ENCODE measurements at places on chromosomes 4 and X.
A peak's percentile ranks its signal among the peaks of the same experiment; 100 is the strongest.

DNA sequence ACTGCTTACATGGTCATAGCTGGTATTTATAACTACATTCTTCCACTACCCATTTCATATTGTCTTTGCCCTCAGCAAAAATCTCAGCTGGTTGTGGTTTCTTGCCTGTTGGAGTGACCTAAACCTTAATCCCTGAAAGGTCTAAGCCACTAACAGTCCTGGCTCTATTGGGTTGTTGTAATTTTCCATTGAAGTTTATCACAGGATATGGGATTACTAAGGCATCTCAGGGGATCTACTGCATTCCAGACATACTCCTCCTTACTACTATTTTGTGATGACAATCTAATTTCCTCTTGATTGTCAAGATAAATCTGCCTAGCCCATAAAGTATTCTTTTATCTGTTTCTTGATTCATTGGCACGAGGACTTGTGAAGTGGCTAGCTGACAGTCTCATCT is 6.2 kb upstream of the OSTC start:
- DNase-seq, result no peak

GRCh38 chr4:77220828-77221613 is 64.0 kb downstream of the CCNG2 start:
- peak; percentile 28 for DNase-seq

GRCh38 chr4:143344774-143345173 is 8.1 kb downstream of the GAB1 start:
- no peak for DNase-seq

GRCh38 chr4:10009861-10010500 is 11.3 kb downstream of the SLC2A9 start:
- DNase-seq, result no peak

GRCh38 chr4:88919056-88919455 is 137.9 kb downstream of the FAM13A start:
- no peak for DNase-seq

GRCh38 chr4:175633310-175633709 is 178.8 kb downstream of the GPM6A start:
- no peak for DNase-seq

DNA sequence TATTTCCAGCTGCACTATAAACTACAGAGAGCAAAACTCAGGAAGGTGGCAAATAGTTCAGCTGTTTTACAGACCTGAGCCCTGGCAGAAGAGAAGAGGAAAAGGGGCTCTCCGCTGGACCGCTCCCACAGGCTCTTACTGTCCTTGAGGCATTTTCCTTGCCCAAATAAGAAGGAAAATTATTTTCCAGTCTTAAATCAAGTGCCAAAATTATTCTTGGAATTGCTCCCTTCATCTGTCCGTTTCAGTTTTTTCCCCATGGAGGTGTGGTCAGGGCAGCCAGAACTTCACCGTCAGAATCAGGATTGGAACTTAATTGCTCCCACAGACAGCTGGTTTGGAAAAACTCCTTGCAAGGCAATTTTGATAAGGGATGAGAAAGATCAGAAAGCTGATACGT is 35.2 kb upstream of the SPINK2 start:
- no peak for DNase-seq

- DNase-seq, result no peak
Observed at GRCh38 chrX:39022106-39022505, 220.8 kb downstream of the MID1IP1 start.

DNA sequence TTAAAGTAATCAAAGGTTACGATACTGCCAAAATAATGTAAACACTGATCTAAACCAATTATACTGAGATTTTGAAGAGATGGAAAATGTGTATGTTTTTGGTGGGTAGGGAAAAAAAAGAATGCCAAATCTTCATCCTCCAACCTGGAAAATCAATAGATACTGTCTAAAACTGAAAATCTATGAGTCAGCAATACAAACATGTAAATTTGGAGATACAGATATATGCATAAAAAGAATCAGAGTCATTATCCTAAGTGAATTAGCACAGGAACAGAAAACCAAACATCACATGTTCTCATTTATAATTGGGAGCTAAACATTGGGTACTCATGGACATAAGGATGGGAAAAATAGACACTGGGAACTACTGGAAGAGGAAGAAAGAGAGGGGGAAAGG is 197.4 kb upstream of the TRPC5 start:
- no peak for DNase-seq

DNA sequence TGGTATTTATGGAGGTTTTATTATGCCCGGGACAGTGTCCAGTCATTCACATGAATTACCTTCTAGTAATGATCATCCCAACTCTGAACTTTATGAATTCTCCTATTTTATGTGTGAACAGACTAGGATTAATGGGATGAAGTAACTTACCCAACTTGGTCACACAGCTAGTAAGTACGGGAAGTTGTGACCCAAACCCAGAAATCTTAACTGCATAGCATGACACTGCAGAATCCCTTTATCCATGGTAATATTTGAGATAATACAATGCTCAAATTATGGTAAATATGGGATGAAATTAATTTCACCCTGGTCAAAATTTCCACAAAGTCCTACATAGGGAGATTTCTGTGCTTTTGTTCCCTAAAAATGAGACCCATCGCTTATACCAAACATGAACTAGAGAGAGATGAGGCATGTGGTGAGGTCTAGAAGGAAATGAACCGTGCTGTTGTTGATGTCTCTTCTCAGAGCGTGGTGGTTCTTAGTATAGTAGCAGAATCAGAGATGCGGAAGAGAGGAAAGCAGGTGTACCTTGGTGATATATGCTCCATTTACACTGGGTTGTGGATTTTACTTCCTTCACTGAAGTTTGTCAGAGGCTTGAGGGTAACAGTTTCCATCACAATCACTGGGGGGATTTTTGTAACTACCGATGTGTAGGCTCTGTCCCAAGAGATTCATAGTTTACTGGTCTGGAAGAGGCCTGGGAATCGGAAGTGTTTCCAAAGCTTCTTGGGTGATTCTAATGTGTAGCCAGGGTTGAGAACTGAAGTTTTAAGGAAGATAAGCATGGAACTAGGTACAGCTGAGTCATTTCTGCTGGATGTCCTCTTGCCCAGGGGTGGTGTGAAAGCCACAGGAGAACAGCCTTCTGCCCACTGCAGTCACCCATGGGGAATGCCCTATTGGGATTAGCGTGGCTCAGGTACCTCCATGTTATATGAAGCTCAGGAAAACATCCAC is 30.2 kb upstream of the FAM9C start:
- DNase-seq, result no peak

DNA sequence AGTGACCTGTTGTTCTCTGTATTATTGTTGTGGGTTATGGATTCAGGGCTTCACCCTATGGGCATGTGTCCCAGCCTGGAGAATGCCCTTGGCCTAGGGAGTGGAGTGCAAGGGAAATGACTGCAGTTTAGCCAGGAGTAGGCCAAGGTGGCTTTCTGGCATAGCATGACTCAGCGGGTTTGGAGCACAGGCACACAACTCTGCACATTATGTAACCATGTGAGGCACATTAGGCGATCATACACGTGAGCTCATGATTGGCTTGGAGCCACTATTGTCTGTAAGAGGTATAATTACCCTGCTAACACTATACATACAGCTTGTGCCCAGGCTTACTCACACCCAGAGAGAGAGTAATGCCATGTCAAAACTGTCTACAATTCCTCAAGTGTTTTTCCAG is 35.1 kb upstream of the TACR3 start:
- no peak for DNase-seq

DNA sequence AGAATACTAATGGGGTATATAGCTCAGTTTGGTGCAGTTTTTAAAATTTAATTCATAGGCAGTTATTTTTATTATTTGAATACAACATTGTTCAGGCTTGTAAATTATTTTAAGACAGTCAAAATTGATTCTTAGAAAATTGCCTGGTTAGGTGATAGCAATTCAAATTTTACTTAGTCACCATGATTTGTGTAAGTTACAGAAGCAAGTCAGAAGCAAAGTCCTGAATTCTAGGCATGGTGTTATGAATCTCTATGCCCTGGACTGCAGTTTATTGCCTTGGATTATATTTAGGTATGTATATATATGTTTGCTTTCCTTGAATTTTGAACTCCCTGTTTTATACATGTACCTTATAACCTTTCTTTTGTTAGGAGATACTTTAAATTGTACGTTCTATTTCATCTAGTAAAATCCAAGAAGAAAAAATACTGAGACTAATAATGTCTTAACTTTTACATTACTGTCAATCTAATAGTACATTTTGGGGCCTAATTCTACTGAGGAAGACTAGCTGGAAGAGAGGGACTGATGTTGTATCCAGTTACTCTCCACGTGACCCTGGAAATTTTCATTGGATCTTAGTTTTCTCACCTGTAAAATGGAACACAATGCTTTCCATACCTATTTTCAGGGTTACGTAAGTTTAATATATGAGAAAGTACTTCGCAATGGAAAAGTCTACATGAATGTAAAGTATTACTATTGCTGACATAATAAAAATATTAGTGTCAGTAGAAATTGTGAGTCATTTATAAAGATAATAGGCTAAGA is 25.1 kb downstream of the RAPGEF2 start:
- DNase-seq, result no peak

DNA sequence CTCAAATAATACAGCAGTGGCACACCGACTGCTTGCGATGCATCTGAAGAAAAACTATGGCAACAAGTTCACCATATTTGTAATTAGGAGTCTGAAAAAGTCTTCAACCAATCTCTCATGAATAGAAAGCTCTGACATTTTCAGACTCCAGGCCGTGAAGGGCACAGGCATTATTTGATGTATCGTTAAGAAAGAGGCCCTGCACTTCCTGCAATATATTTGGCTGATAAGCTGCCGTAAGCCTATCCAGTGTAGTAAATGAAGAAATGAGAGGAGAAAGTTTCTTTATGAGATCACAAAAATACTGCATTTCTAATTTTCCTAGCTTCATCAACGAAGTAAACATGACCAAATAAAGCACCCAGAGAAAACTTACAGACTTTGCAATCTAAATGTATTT is 613.8 kb upstream of the TECRL start:
- DNase-seq, result no peak

GRCh38 chr4:150817804-150818528 is 197.1 kb downstream of the LRBA start:
- no peak for DNase-seq

DNA sequence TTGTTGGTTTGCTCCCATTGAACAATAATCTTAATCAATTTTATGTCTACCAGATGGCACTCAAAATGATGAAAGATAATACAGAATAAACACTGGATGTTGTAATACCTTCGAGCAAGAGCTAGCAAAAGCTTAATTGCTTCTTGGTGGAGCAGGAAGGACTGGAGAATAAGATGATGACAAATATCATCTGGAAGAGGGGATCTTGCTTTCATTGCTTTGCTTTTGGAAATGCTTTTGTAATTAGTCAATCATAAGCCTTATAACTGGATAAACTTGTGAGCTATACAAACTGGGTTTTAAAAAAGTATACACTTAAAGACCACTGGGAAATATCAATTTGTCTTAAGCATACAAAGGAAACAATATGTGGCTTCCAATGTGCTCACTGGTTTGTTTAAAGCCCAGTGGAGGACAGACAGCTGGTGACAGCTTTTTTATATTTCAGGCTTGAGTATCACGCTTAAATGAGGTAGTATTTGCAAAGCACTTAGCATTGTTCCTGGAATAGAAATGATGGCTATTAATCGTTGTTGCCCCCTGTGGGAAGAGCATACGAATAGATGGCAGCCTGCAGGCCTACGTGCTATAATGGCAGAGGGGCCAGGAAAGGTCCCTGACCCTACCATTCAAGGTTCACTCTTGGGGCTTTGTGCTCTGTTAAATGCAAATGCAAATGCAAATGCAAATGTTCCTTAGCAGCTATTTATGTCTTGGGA is 61.2 kb downstream of the TMEM150C start:
- DNase-seq, result peak; percentile 86

- no peak for DNase-seq
Observed at GRCh38 chrX:118523920-118524319, 28.3 kb downstream of the DOCK11 start.

- peak; percentile 88 for DNase-seq
Observed at GRCh38 chr4:87092389-87093141, 127.9 kb downstream of the KLHL8 start.

Data from DMS79 (cell line).